Stimulated activated CD8-positive, alpha-beta memory T cell treated with anti-CD3 and anti-CD28 coated beads, Interleukin-2, amount 100 ng/mL, for 48 hours (primary cell): ENCODE measurements at places on chromosomes 6 and 20.

DNA sequence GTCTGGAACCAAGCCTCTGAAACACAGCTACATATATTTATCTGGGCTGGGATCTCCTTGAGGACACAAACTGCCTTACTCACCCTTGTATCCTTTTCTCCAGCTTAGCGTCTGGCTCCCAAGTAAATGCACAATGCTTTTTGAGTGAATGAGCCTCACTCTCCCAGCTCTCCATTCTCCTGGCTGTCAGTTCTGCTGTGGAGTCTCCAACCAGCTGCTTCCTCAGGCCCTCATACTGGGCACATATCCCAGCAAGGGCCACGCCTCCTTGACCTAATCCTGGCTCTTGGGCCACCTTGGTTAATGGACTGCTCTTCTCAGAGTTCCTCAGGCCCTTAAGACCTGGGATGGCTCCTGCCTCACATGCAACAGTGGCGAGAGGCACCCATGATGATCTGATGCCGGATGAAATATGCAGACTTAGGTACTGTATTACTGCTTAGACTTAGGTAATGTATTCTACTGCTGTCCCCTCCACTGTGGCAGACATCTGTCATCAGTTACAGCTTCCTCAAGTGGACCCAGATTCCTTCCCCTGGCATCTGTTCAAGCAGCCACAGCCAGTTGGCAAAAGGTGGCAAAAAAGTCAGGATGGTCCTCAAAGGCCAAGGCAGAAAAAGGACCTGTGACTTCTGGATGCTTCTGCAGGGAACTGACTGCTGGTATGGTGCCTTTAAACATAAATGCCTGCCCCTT is 16.5 kb downstream of the SNHG17 start:
- no peak for DNase-seq

DNA sequence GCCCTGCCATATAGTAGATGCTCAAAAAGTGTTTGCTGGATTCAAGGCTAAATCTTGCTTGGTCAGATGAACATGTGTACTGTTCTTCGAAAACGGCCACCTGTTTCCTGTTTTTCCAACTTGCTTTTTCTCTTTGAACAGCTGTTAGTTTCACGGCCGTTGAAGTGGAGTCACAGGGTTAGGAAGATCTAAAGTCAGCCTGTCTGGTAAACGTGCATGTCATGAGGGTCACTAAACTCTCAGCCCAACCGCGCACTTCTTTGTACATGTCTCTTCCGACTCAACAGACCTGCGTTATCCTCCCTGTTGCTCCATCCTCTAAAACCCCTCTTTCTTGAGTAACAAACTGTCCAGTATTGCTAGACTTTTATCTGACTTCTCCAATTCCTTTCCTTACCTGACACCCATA is 93.2 kb upstream of the MAN1A1 start:
- DNase-seq, result no peak

- DNase-seq, result no peak
Measured at GRCh38 chr6:67606906-67607828, 1027.9 kb upstream of the ADGRB3 start.

- no peak for DNase-seq
Measured at GRCh38 chr20:41981746-41982145, 363.6 kb upstream of the CHD6 start.

GRCh38 chr6:75300531-75300855 is 15.9 kb upstream of the TMEM30A start:
- DNase-seq, result no peak

- DNase-seq, result peak; percentile 39
Measured at GRCh38 chr6:31680226-31681134, at the start of gene LY6G5C. Gene LY6G5C, minus strand, starts transcription at chr6:31681067. Its CDS starts 694 bp downstream, at chr6:31680373.

DNA sequence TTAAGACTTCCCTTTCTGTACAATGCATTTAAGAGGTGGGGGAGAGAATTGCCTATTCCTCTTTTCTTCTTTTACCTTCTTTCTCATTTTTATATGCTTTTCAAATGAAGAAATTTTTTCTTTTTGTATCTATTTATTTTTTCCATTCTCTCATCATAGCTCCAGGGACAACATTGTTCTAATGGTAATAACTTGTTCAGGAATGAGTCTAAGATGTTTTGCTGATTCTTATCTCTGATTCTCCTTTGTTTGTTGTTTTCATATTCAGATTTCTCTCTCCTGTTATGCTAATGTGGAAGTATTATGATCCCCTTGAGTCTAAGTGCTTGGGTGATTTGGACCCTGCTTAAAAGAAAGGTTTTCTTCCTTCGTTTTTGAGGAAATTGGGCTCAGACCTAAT is 451.6 kb downstream of the CDKAL1 start:
- DNase-seq, result no peak

- no peak for DNase-seq
Measured at GRCh38 chr6:14573703-14574290, 456.2 kb downstream of the CD83 start.

DNA sequence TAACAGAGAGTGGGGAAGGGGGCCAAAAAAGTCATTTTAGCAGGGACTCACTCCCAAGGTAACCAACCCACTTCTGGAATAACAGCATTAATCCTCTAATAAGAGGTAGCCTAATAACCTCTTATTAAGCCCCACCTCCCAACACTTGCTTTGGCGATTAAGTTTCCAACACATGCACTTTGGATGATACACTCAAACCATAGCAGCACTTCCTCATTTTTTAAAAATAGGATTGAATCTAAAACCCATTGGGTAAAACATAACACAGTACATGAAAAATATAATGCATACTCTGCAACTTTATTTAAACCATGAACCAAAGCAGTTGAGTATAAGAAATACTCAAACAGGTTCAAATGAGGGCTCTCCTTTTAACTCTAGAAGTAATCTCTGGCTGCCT is 318.3 kb downstream of the HACE1 start:
- DNase-seq, result no peak

DNA sequence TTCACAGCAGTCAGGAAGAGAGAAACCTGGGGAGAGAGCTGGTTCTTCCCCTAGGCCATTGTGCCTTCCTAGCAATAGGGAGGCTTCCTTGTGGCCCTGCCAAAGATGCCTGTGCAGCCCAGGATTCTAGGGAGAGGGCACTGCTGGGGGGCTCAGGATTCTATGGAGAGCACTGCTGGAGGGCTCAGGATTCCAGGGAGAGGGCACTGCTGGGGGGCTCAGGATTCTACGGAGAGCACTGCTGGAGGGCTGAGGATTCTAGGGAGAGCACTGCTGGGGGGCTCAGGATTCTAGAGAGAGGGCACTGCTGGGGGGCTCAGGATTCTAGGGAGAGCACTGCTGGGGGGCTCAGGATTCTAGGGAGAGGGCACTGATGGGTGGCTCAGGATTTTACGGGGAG is 25.8 kb downstream of the EDN3 start:
- no peak for DNase-seq
